ENCODE measurements at places on chromosomes 6 and 20. TPM values are rescaled to one million over a fixed set of nuclear protein-coding genes. Genes with fewer than 3 reads are reported as not detected.

Gene AIF1
- total RNA-seq = 7.3 TPM

Gene PDYN
- not detected for total RNA-seq

Gene SRSF12
- total RNA-seq = 0.52 TPM

Gene NT5E
- 3.1 TPM for total RNA-seq

Gene GRM4
- not detected for total RNA-seq

Gene OOEP
- total RNA-seq = not detected

Gene LAMP5
- total RNA-seq = not detected

Gene SGK2
- total RNA-seq = 21.4 TPM

Gene MAFB
- 22.1 TPM for total RNA-seq

Gene MOXD1
- total RNA-seq = 3.9 TPM

Gene PHACTR3
- total RNA-seq = 0.66 TPM

- no peak for DNase-seq
Observed at GRCh38 chr20:51206032-51206662, 183.2 kb upstream of the KCNG1 start.

- DNase-seq = no peak
Observed at GRCh38 chr20:54692168-54692887, 216.9 kb downstream of the DOK5 start.

GRCh38 chr20:16955971-16956370 lies 207.8 kb downstream of the OTOR start:
- no peak for DNase-seq

DNA sequence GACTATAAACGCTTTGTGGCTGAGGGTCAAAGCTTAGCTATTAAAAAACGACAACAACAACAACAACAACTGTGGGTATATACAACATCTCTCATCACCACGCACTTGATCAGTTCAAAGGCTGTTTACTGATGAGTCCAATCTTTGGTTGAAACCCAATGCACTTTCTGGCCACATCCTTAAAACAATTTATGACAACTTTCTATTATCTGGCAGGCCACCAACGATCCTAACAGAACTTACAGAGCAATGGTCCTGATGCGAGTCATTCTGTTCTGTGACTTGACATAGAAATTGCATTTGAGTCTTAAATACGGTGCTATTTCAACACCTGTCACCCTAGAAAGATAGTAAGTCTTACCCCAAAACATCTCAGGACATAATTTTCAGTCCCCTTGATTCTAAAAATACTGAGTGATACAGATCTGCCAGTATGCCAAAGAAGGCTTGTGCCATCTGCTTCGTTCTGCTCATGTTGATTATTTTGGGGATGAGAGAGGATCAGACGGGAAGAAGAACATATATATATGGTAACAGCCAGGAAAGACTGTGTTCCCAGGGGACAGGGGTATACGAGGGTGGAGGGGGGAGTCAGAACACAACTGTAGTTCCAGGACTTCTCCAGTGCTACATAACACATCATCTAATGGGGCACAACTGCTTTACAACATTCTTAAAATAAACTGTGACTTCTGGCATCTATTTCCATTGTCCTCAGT lies 55.8 kb downstream of the PLAGL1 start:
- no peak for DNase-seq

DNA sequence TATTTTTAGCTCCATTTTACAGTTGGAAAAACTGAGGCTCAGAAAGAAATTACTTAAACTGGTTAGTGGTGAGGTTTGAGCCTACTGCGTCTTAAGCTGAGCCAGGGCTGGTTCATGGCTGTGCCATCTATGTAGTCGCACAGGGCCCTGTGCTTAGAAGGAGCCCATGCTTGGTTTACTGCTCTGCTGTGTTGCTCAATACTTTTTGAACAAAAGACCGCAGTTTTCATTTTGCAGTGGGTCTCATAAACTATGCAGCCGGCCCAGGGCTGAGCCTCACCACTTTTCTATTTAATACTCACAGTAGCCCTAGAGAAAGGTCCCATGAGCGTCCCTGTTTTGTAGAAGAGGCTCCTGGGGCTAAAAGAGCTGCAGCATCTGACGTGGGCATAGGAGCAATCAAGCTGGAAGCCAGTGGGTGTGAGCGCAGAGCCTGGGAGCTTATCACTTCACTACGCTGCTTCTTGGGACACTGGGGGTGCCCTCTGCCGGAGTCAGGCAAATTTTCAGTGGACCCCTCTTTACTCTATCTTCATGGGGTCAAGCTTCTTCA lies 501 bp downstream of the SIRPB2 start:
- DNase-seq = no peak

- DNase-seq = no peak
Observed at GRCh38 chr20:37902504-37903313, at the start of gene VSTM2L. Gene VSTM2L (plus strand): TSS chr20:37903127. CDS start chr20:37903351, 224 bp downstream.

GRCh38 chr6:129849456-129849855 lies 11.7 kb downstream of the TMEM244 start:
- no peak for DNase-seq

DNA sequence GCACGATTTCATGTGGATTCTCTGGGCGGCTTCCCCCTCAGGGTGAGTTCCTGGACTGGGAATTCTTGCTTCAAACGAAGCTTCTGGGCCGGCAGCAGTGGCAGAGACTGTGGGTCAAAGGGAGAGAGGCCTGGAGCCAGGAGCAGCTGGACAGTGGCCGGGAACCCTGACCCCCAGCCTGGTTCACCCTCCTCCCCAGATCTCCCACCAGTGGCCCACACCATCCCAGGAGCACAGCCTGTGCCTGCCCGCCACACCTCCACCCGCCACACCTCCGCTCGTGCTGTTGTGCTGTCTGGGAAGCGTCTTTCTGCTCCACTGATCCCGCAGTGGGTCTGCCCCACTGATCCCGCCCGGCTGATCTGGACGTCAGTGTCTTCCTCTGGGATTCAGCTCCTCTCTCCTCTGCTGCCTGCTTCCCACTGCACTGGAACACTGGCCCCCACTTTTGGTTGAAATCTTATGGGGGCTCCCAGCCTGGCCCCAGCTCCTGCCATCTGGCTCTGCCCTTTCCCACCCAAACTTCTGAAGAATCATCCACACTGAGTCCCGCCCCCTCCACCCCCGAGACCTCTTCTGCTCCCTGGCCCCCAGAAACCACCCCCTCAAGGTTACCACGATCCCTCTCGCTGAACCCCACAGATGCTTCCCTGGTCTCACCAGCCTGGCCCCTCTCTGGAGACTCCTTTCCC lies 9.8 kb downstream of the ZBP1 start:
- DNase-seq = no peak

GRCh38 chr6:137761072-137761471 lies 106.0 kb upstream of the TNFAIP3 start:
- no peak for DNase-seq

GRCh38 chr6:19327241-19327640 lies 509.9 kb upstream of the ID4 start:
- DNase-seq = no peak

- no peak for DNase-seq
Observed at GRCh38 chr20:43294031-43294430, 104.3 kb upstream of the PTPRT start.

DNA sequence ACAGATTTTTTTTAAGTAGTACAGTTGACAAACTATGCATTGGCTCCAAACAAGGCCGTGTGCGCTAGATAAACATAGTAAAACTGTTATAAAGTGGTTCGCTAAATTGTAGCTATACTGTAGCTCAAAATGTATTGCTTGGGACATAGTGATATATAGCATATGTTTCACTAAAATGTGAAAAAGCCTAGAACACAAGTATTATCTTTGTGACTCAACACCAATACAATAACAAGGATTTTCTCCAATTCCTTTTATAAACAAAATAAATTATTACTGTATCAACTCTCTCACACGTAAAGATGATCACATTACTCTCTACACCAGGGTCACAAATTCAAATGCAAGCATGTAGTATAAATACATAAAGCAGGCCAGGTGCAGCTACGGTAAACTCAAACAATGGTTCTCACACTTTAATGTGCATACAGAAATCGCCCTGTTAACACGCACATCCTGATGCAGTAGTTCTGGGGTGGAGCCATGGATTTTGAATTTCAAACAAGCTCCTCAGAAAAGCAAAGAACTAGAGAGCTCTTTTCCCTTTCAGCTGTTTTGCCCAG lies 214.6 kb downstream of the GMDS start:
- no peak for DNase-seq

DNA sequence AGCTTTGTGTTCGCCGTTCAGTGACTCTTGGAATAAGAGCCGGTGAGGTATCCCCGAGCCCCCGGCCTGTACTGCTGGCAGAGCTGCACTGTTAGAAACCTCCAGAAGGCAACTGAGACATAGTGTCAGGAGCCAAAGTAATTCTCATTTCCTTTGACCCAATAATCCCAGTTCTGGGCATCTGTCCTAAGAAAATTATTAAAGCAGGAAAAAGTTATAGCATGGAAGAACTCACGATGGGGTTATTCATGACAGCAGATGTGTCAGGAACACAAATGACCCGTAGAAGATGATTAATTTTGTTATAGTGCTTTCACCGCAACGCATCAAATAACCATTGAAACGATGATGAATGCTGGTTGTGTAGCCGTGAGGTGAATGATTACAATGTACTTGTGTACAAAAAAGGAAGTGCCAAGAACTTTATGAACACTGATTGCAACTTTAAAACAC lies 20.3 kb downstream of the CYP21A2 start:
- DNase-seq = no peak

DNA sequence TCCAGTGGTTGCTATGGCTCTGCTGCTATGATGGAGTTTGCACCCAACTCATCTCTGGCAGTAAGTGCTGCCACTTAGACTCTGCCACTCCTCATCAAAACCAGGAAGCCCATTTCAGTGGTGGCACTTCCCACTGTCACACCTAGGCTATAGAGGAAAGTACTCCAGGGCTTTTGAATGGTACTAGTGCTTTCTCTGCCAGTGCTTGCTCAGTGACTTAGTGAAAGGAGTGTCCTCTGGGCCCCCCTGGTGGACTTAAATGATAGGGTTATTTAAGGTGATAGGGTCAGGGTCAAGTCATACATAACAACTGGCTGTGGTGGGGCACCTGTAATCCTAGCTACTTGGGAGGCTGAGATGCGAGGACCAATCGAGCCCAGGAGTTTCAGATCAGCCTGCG lies 22.8 kb downstream of the FITM2 start:
- no peak for DNase-seq

GRCh38 chr20:41275301-41275731 lies 42.2 kb downstream of the ZHX3 start:
- DNase-seq = peak; percentile 29

- DNase-seq = no peak
Observed at GRCh38 chr6:100100776-100101175, 106.8 kb upstream of the MCHR2 start.

GRCh38 chr6:17200395-17200794 lies 80.8 kb upstream of the RBM24 start:
- DNase-seq = no peak

DNA sequence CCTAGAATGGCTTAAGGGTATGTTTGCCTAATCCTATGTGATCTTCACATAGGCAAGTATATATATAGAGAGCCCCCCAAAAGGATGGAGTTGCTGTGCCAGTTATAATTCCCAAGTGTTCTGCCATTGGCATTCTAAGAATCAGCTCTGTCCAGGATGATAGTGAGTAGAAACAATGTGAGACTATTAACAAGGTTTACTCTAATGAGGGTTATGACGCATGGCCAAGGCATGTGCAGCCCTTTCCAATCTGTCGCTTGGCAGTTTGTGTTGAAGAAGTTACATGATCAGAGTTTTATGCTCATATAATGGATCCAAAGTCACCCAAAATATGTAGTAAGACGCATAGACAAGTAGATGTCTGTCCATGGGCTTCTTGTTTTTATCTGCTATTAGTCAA lies 33.6 kb downstream of the VGLL2 start:
- no peak for DNase-seq

DNA sequence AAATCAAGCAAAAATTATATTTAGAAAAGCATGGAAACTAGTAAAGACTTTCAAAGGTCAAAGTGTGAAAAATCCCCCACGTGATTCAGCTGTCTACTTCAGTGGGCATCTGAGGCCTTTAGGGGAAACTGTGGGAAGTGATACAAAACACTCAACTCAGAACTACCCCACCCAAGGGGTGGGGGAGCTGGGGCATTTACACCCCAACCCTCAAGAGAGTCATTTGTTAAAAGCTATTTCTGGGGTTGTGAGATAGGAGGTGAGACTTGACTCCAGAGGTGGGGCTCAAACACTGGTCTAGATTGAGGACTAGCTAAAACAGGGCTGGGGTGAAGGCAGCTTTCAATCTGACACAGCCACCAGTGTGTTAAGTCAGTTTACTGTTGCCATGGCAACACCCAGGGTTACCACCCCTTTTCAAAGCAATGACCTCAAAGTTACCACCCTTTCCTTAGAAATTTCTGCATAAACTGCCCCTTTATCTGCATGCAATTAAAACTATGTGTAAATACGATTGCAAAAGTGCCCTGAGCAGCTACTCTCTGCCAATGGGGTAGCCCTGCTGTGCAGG lies 9.9 kb upstream of the GTSF1L start:
- no peak for DNase-seq

- DNase-seq = no peak
Observed at GRCh38 chr6:168557512-168557911, 116.5 kb downstream of the SMOC2 start.

GRCh38 chr6:98241630-98242029 lies 592.7 kb upstream of the POU3F2 start:
- DNase-seq = no peak

- no peak for DNase-seq
Observed at GRCh38 chr6:21101694-21102093, 491.9 kb upstream of the SOX4 start.

DNA sequence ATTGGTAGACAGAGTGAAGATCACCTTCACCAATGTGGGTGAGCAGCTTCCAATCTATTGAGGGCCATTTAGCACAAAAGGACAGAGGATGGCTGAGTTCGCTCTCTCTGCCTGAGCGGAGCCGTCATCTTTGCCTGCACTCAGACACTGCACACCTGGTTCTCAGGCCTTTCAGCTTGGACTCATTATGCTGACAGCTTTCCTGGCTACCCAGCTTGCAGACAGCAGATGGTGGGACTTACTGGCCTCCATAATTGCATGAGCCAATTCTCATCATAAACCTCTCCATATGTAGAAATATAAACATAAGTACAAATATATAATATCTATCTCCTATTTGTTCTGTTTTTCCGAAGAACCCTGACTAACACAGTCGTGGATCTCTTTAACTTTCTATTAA lies 13.7 kb downstream of the TBXT start:
- DNase-seq = no peak

DNA sequence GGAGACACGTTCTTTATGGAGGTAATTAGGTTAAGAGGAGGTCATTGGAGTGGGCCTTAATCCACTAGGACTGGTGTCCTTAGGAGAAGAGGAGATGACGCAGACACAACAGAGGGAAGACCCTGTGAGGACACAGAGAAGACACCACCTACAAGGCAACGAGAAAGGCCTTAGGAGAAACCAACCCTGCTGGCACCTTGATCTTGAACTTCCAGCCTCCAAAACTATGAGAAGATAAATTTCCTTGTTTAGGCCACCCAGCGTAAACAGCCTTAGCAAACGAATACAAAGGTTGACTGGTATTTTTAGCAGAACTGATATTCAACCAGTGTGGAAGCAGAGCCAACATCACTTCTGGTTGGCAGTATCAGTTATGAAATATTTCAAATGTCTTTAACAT lies 75.2 kb downstream of the GFOD1 start:
- no peak for DNase-seq

DNA sequence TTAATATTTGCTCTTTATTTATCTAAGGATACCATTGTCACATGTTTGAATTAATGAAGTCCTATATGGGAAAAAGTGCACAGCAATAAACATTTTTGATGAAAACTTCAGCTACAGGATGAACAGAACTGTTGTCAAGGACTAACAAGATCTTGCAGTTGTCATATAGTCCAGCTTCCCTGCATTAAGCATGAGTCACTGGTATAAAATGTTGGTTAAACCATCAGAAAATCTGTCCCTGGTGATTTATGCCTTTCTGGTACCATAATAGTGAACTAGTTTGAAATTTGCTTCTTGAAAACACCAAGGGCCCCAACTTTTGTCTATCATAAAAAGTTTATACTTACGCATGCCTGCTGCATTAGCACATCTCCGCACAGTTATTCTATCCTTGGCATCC lies 60.4 kb upstream of the RSPO3 start:
- DNase-seq = no peak

Data from body of pancreas (tissue), 4 donors.